ENCODE measurements at places on chromosomes 2 and 18.

DNA sequence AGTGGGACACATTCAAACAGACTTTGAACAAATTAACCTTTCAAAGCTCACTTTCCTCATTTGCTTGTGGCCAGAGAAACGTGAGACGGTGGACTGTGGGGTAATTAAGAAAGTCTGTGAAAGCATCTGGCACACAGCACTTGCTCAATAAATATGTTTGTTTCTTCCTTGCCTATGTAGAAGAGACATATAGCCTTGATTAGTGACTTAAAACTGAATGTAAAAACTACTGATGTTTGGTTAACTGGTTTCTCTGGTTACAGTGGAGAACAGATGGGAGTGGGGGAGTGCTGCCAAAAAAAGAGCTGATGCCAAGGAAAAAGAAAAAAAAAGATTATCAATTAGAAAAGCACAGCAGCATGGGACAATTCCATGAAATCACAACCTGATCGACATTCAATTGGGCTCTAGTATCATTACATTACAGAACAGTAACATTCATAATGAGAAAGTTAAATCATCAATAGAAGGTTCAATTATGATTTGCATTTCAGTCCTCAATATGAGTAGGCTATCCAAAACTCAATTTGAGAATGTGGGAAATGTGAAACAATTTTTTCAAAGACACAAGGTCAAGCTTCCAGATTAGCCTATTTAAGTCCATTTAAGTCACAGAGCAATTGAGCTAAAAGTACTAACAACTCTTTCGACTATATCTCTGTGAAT lies 14.7 kb downstream of the CUL3 start:
- no peak for DNase-seq

GRCh38 chr18:67964462-67964861 lies 447.9 kb upstream of the DSEL start:
- no peak for DNase-seq

GRCh38 chr2:25342372-25343186 lies 854 bp upstream of the DNMT3A start:
- DNase-seq = peak; percentile 66

DNA sequence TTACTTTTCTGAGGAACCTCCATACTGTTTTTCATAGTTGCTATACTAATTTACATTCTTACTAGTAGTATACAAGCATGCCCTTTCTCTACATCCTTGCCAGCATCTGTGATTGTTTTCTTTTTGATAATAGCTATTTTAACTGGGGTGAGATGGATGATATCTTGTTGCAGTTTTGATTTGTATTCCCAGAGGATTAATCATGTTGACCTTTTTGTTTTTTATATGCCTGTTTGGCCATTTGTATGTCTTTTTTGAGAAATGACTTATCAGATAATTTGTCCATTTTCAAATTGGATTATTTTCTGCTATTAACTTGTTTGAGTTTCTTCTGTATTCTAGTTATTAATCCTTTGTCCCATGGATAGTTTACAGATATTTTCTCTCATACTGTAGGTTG lies 141.5 kb downstream of the UBR3 start:
- no peak for DNase-seq

GRCh38 chr2:24771764-24772586 lies 21.2 kb downstream of the PTRHD1 start:
- no peak for DNase-seq

- DNase-seq = no peak
Measured at GRCh38 chr18:35770376-35771014, 189.0 kb downstream of the GALNT1 start.

DNA sequence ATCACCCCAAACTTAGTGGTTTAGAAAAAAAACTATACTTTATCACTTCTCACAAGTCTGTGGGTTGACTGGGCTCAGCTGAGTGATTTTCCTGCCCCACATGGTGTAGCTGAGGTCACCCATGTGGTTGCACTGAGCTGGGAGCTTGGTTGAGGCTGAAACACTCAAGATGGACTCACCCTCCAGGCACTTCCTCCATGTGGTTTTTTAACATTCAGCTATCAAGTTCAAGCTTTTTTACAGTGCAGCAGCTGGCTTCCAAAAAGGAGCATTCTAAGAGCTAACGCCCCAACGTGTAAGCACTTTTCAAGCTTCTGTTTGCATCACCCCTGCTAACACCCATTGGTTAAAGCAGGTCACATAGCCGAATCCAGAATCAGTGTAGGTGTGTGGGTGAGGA lies 105.9 kb upstream of the CREB1 start:
- no peak for DNase-seq

GRCh38 chr18:31792580-31792911 lies 31.9 kb upstream of the SLC25A52 start:
- DNase-seq = no peak

- DNase-seq = peak; percentile 55
Measured at GRCh38 chr2:72932045-72932740, 14.9 kb downstream of the EMX1 start.

GRCh38 chr2:197152451-197153228 lies 157.9 kb downstream of the ANKRD44 start:
- no peak for DNase-seq

DNA sequence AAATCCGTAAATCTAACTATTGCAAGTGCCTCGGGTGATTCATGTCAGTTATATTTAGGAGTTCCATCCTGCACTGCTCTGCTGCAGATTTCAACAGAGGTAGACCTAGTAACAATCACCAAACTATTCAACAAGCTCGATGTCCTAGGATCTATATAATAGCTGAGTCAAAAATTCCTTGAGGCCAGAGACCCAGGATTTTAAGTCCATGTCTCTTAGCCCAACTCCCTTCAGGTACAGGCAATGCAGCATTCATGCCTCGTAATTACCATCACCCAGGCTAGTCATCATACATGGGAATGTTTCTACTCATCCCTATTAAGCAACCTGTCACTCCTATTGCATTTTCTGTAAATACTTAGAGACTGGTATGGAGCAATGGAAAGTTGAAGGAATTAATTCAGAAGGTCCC lies 729 bp downstream of the TM4SF20 start:
- no peak for DNase-seq

DNA sequence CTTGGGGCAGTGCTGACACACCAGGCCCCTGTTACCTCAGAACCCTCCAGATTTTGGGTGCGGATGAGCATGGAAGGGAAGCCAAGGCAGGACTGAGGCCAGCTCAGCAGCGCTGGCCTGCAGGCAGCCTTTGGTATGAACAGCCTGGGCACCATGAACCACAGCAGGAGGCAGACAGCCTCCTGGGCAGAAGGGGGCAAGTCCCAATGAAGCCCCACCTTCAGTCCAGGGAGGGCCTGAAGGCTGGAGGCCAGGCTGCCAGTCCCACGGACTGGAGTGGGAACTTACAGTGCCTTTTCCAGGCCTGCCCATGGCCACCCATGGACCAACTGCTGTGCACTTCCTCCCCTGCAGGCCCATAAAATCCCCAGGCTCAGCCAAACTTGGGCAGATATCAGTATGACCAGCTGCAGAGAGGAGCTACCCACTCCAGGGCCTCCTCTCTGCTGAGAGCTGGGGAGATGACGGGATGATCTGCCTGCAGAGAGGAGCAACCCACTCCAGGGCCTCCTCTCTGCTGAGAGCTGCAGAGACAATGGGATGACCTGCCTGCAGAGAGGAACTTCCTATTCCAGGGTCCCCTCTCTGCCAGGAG lies 74.7 kb downstream of the NEURL3 start:
- no peak for DNase-seq

DNA sequence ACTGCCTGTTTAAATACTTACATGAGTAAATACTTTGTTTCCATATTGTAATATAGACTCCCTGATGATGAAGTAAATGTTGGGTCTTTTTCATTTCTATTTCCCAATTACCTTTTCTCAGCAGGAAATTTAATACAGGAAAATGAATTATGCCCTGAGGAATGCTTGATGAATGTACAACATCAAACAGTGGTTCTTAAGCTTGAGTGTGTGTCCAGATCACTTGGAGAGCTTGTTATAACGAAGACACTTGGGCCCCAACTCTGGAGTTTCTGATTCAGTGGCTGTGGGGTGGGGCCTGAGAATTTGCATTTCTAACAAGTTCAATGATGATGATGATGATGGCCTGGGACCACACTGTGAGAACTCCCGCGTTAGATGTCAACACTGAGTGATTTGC lies 7.1 kb upstream of the ME2 start:
- no peak for DNase-seq

DNA sequence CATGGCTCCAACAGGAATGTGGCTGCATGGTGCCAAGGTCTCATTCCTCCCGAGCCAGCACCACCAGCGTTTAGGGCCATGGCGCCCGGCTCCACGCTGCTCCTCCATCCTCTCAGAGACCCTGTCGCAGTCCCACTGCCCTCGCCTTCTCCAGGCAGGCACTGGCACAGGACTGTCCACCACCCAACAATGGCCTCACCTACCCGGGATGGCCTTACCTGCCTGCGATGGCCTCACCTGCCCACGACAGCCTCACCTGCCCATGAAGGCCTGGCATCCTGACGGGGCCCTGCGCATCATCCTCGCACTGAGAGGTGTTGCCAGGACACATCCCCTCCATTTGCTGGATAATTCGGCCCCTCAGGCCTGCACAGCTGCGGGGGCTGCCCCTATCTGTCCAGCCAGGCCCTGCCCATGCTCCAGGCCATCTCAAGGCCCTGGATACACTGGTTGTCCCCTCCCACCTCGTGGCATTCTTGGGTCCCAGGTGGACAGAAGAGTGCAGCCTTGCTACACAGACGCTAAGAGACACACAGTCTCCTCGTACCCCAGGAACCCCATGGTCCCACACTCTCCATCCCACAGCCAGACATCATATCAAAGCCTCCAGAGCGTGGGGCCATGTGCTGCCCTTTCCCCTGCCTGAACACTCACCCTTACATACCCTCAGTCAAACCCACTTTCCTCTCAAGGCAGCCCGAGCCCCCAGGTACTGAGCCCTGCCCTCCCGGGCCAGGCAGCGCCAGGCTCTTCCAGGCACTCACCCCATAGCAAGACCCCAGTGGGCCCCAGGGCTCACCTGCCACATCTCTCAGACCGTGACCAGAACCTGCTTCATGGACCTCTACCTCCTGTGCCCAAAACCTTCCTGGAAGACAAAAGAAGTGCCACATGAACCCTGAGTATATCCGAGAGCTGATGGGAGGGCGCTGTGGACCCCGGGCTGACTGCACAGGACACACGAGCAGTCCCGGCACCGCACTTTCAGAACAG lies 268.6 kb downstream of the EIPR1 start:
- DNase-seq = no peak

- DNase-seq = peak; percentile 57
Measured at GRCh38 chr2:37775908-37776250, 104.4 kb upstream of the CDC42EP3 start.

DNA sequence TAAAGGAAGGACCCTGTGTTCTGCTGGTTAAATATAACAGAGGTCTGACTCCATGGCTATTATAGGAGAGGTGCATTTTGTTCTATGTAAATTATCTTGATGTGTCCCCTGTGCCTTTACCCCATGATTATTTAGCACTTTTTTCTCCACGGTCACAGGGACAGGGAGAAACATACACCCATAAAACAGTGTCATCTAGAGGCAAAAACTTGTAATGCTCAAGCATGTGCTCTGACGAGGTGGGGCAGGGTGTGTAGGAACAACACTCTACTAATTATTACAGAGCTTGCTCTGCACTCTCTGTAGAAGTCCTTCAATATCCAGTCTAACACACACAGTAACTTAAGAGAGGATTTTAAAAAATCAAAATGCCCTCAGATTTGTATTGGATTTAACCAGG lies 187.9 kb downstream of the NEDD4L start:
- no peak for DNase-seq

DNA sequence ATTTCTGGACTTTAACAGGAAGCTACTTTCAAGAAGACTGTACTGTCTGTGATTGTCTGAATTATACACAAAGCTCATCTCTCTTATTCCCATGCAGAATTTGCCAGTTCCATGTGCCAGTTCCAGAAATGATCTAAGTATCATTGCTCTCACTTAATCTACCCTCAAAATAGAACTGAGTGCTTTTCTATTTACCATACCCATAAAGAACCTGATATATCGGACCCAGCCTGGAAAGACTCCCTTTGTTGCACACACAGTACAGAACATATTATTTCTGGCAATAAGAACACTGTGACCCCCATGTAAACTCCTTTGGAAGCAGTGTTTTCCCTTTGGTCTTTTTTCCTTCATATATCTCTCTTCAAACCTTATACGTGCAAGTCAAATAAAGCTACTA lies 102.3 kb upstream of the TTN start:
- no peak for DNase-seq

- DNase-seq = no peak
Measured at GRCh38 chr2:167018590-167018989, 130.3 kb downstream of the XIRP2 start.

DNA sequence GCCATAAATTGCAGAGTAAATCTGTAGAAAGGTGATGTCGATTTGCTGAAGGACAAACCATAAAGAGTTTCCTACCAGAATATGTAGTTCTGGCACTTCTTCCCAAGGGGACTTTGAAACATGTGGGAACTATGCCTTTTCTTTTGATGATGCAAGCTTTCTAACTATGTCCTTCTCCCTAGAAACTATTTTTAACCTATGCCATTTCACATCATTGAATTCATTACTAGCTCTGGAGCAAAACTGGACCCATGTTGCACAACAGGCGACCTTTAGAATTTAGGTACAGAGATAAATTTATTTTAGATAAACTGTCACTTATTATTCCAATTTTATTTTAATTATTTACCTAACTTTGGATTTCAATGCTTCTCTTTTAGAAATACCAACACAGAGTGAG lies 186.5 kb downstream of the CCDC102B start:
- DNase-seq = no peak

DNA sequence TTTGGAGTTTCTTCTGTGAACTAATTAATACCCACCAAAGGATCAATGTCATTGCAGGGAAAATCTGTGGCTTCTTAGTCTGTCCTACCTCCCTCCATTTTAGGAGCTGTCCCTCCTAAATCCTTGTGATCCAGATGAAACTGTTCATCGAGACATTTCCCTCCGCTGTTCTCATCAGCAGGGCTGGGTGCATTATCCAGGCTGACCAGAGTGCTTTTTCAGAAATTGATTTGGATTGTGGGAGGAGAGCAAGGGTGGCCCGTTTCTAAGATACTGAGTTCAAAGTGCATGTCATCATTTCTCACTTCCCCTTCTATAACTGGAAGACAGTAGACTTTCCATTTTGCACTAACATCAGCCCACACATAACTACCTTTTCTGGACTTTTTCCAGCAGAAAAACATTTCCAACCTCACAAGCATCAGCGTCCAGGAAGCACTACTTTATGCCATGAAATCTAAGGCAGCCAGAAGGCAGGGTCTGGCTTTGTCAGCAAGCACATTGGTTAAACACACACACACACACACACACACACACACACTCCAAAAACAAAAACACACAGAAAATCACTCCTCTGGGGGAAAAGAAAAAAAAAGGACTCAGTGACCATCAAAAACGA lies 94.1 kb downstream of the ANKRD44 start:
- no peak for DNase-seq

All from posterior cingulate gyrus (tissue), 11 donors.